ENCODE measurements at places on chromosomes 7 and 10.

DNA sequence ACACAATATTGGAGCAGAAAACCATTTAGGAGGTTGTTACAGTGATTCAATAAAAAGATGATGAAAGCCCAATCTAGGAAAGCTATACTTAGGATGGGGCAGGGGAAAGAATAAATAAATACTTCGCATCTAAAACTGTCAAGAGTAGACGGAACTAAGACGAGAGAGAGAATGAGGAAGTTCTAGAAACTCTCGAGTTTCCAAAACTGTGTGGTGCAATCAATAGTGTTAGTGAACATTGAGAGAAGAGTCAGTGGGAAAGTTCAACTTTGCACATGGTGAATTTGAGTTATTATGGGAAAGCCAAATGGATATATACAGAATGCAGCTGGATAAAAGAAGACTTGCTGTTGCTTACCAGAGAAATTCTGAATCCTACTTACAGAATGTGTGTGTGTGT, 133.8 kb upstream of the MEOX2 start:
- DNase-seq = no peak

DNA sequence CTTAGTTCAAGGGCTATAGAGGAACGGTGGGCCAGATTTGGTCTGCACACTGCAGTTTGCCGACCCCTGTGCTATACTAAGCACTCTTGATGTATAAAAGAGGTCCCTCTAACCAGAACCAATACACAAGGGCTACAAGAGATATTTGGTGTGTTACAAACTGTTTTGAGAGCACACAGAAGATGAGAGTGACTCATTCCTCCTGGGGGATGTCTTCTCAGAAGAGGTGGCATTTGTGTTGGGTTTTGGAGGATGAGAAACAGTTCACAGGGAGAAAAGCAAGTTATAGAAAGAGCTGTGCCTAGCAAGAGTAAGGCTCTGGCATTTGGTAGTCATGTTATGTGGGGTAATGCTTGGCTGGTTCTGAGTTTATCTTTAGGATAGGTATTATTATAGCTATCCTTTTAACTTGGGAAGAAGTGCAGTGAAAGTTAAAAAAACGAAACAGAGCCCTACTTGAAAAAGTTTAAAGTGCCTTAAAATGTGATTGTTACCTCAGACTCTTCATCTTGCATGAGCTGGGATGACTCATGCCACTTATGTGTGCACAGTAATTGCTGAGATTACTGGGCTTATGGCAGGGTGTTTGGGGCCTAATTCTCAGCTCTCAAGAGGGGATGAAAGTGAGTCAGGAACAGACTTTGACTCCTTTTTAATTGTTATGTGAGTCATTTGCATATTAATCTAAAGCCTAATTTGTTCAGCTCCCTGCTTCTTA, 160.4 kb downstream of the KIF20B start:
- no peak for DNase-seq

DNA sequence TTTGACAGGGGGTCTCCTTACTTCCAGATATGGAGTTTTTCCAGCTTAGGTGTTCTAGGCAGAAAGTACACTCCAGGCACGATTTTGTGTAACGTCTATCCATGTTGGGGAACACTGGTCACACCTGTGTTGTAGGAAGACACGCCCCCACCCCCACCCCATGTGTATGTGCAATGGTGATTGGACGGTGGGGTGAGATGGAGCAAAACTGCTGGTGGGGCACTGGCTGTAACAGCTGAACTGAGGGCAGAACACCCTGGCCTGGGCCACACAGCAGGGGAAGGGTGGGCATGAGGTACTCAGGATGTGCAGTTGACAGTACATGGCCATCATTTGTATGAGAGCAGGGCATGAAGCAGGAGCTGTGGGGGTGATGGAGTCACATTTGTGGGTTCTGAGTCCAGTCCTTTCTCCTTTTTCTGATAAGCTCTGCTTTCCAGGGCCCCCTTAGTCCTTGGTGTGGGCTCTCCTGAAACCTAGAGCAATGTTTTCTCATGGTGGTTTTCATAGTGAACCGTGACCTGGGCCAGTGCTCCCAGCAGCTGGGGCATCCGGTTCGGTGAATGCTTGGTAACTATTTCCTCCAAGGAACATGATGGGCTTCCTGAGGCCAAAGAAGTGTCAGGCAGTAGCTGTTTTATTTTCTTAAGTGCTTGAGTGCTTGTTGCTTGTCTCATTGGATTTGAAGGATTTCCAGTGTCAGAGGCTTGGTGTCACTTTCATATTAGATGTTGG, 63.4 kb upstream of the AQP1 start:
- no peak for DNase-seq

DNA sequence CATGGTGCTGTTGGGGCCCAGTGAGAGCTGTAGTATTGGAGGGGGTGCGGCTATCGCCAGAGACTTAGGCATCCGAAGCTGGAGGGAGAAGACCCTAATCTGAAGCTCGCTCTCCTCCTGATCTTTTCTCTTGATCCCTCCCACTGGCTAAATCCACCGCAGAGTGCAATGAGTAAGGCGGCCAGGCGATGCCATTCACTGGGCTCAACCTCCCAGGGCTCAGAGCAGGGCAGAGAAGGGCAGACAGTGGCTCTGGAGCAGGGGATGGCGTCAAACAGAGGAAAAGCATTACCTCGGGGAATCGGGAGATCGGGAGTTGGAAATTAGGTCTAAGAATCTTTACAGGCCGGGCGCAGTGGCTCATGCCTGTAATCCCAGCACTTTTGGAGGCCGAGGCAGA, 18.8 kb upstream of the IFT22 start:
- DNase-seq = no peak

DNA sequence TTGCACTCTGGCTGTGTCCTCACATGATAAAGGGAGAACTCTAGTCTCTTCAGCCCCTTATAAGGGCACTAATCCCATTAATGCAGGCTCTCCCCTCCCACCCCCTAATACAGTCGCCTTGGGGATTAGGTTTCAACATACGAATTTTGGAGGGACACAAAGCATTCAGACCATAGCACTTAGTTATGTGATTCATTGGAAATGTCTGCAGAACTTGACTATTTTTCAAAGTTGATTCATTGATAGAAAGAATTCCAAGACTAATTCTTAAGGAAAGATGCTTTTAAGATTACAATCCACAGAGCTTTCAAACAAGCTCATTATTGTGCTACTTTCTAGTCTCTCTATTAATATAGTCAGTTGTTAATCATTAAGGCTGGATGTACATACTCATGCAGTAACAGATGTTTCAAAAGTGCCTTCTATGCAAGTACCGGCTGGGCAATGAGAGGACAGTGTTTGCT, 85.3 kb upstream of the RPA3 start:
- DNase-seq = no peak

- DNase-seq = no peak
Measured at GRCh38 chr7:47303014-47303694, 278.8 kb downstream of the TNS3 start.

- no peak for DNase-seq
Measured at GRCh38 chr10:130380056-130380455, 243.9 kb downstream of the GLRX3 start.

DNA sequence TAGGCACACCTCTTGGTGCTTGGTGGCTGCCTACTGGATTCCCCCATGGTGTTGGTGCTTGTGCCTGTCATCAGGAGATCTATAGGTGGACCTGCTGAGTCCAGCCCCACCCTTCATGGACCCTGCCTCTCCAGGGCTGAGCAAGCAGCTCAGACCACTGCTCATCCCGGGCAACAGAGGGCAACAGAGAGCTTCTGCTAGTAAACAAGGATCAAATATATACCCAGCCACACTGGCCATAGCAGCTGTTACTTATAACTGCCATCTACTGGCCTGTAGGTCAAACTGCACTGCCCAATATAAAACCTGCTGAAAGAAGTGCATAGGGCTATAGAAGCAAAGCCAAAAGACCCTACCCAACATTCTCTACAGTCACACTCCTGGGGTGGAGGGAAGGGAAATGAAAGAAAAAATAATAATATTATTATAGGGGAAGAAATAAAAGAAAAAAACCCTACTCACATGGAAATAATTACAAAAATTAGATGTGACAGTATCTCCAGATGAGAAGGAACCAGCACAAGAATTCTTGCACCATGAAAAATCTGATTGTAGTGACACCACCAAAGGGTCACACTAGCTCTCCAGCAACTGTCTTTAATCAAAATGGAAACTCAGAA, 54.9 kb upstream of the ZNF800 start:
- DNase-seq = peak; percentile 58

GRCh38 chr7:53642361-53642760, 606.9 kb downstream of the POM121L12 start:
- no peak for DNase-seq

GRCh38 chr7:45646207-45646821, 72.1 kb downstream of the ADCY1 start:
- peak; percentile 18 for DNase-seq

DNA sequence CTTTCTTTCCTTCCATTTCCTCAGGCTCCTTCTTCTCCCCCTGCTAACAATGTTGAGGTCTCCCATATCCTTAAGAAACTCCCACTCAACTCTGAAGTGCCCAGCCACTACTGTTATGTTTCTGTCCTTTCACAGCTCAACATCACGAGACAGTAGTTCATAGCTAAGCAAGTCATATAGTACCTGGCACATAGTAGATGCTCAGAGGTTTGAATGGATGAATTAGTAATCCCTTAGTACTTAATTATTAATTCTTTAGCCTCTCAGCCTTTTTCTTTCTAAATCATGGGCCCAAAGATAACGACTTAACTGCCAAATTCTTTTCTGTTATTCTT, 22.6 kb downstream of the CSGALNACT2 start:
- DNase-seq = no peak

DNA sequence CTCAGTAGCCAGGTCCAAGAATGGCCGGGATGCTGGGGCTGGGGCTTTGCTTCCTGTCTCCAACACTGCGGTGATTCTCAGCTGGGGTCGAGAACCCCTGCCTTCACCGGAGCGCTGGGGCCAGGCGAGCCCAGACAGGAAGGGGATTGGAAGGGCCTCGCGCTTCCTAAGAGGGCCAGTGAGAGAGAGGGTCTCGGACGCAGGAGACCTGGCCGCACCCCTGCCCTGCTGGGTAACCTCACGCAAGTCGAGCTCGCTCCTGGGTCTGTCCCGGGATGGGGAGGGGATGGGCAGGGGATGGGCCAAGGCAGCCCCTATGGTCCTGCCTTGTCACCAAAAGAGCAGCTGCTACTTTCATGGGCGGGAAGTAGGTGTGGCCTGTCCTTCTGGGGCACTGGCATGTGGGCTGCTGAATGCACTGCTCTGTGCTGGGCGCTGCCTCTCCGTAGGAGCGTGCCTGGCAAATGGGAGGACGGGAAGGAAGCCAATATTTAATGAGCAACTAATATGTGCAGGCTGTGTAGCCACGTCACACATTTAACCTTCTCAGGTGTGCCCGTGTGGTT, 20.0 kb downstream of the KCNK18 start:
- peak; percentile 62 for DNase-seq

GRCh38 chr10:90424730-90425129, 433.1 kb downstream of the HTR7 start:
- DNase-seq = no peak

- DNase-seq = no peak
Measured at GRCh38 chr7:41114131-41114530, 588.8 kb downstream of the INHBA start.

- no peak for DNase-seq
Measured at GRCh38 chr10:87618566-87619423, 40.9 kb upstream of the PAPSS2 start.

GRCh38 chr7:79302293-79302692, 151.2 kb downstream of the MAGI2 start:
- DNase-seq = no peak

- DNase-seq = no peak
Measured at GRCh38 chr10:35758076-35758475, 116.0 kb upstream of the FZD8 start.

DNA sequence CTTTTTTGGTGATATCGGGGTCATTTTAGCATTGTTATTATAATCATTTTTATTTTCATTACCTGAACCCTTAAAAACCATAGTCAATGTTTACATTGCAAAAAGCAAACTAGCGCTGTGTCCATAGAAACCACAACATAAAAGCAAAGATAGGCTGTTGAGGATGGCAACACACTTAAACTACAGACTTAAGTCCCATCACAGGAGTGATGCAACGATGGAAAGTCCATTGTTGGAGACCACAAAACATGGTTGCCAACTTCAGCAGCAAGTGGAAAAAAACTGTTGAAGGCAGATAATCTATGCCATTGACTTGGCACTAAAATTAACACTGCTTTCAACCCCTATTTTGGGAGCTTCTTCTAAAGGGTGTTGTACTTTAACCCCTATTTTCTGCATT, 398.8 kb upstream of the IGFBP3 start:
- no peak for DNase-seq
